Urinary bladder (tissue), 4 donors: ENCODE measurements at places on chromosomes 16 and 17.
A peak's percentile ranks its signal among the peaks of the same experiment; 100 is the strongest.

- no peak for DNase-seq
Measured at GRCh38 chr17:31692027-31692426, 167.0 kb downstream of the COPRS start.

DNA sequence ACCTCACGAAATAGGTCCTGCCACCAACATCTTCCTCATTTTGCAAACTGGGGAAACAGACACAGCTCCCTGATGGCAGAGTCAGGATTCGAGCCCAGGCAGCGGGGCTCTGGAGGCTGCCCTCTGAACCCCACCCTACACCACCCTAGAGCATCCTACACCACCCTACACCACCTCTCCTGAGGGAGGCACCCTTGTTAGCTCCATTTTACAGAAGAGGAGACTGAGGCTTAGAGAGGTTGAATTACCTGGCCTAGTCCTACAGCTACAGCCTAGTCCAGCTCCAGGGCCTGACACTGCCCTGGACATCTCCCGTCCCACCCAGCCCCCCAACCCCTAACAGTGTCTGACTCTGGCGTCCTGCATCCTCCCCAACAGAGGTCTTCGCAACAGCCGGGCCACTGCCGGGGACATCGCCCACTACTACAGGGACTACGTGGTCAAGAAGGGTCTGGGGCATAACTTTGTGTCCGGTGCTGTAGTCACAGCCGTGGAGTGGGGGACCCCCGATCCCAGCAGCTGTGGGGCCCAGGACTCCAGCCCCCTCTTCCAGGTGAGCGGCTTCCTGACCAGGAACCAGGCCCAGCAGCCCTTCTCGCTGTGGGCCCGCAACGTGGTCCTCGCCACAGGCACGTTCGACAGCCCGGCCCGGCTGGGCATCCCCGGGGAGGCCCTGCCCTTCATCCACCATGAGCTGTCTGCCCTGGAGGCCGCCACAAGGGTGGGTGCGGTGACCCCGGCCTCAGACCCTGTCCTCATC, 3.2 kb upstream of the NECAB2 start:
- no peak for DNase-seq

- DNase-seq = no peak
Measured at GRCh38 chr16:4051591-4051990, 64.7 kb downstream of the ADCY9 start.

DNA sequence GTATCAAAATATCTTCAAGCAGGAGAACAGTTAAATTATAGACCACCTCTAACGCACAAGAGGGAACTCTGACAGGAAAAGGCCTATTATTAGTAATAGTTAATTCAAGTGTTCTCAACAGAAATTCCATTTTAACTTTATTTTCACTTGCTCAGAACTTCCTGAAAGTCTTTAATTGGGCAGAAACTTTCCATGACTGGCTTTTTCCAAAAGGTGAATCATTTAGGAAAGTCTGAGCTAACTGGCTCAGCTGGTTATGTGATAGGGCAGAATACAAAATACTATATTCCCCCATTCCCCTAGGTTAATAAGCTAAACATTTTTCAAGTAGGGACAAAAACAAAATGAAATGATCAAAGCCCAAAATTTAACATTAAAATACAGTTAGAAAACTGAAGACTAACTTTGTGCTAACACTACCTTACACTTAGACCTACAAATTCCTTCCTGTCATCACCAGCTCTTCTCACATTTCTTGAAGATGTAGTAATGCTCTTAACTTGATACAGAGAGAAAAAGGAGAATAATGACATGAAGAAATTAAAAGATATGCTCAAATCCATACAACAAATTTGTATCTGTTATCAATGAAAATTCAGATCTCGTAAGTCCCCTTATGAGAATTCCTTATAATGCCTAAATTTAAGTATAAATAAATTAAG, 31.0 kb downstream of the CFDP1 start:
- DNase-seq = no peak

DNA sequence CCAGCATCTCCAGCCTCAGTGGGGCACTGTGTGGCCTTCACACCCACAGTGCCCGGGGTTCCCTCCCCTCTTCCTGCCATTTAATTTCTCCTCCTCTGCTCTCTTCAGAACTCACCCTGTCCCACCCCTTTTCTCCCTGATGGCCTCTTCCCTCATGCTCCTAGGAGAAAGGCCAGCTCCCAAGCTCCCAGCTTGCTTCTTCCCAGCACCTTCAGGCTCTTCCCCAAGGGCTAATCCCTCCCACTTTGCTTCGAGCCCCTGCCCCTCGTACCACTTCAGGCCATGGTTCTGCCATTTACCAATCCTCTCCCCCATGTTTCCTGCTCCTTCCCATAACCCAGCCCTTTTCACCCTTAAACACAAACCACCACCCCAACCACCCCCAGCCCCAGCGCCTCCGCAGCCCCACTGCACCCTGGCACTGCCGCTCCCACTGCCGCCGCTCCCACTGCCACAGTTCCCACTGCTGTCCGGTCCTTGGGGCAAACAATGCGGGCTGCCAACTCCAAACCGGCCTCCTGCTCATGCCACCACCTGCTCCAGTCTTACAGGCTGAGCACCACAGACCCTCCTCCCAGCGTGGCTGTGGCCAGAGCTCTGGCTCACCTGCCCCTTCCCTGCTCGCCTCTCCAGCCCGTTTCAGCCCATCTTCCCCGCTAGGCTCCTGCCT, 28.6 kb downstream of the ADAM11 start:
- no peak for DNase-seq

DNA sequence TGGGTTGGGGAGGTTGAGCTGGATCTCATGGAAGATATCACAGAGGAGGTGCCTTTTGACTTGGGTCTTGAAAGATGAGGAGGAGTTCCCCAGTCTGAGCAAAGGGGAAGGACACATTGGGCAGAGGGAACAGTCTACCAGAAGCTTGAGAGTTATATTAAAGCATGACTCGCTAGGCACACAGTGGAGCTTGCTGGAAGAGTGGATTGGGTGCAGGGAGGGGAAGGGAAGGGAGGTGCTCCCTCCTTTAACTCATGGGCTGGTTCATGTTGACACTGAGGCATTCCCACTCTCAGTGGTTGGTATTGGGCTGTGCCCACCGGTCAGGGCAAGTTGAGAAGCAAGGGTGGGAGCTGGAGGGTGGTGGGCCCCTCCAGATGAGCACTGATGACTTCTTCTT, 5.9 kb downstream of the TMEM98 start:
- DNase-seq = no peak

DNA sequence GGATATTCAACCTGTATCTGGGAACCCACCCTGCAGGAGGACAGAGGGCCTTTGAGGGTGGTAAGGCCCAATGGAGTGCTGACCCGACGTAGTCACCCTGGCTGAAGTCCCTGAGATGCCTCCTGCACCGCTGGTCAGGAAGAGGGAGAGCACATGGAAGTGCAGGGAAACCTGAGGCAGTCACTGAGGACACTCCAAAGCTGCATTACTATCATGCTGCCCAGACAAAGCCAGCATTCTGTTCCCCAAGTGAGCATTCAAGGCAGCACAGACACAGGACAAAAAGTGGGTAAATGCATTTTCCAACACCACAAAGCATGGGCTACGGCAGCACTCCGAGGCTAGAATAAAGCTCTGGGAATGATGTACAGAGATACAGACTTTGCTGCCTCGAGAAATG, 46.8 kb upstream of the BCAR1 start:
- no peak for DNase-seq

DNA sequence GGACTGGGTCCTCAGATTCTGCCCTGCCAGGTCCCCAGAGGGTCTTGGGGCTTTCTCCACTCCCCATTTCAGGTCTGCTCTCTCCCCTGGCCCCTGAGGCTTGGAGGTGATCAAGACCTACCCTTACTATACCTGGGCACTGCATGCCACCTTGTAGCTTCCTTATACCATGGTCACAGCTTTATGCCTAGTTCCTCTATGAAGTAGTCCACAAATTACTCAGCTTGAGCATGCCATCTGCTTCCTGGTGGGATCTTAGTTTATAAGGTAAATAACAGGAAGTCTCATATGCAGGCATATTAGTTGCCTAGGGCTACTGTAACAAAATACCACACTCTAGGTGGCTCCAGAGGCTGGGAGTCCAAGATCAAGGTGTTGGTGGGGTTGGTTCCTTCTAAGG, 11.0 kb upstream of the PMFBP1 start:
- DNase-seq = no peak

GRCh38 chr17:45950888-45951287, 48.2 kb upstream of the STH start:
- no peak for DNase-seq

- no peak for DNase-seq
Measured at GRCh38 chr17:80853076-80853475, 138.6 kb upstream of the CHMP6 start.

DNA sequence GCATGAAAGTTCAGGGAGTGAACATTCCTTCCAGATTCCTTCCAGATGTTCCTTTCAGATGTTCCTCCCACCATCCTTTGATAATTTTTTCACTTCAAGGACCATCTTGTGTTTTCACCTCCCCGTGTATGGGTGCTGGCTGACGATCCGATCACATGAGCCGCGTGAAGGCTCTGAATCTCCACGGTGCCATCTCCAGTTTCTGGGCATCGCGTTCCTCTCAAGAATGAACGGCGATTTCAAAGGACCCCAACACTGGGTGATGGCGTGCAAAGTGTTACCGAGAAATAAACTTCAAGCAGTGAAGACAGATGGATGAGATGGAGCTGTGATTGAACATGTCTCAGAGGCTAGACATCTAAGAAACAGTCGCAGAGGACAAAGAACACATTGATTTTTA, 245.3 kb downstream of the GSG1L start:
- no peak for DNase-seq

GRCh38 chr16:10385725-10386516, at the start of gene ATF7IP2:
Gene ATF7IP2 (plus strand): TSS chr16:10386061. CDS start chr16:10430621, 44,560 bp downstream.
- peak; percentile 55 for DNase-seq

GRCh38 chr16:31113121-31114120, 4.0 kb upstream of the KAT8 start:
- no peak for DNase-seq

GRCh38 chr17:42180922-42181850, at the start of gene KCNH4:
Gene KCNH4 (minus strand): TSS chr17:42181142. CDS start chr17:42180945, 197 bp downstream.
- DNase-seq = no peak

GRCh38 chr17:14205992-14206461, 30.6 kb downstream of the CDRT15 start:
- DNase-seq = no peak

DNA sequence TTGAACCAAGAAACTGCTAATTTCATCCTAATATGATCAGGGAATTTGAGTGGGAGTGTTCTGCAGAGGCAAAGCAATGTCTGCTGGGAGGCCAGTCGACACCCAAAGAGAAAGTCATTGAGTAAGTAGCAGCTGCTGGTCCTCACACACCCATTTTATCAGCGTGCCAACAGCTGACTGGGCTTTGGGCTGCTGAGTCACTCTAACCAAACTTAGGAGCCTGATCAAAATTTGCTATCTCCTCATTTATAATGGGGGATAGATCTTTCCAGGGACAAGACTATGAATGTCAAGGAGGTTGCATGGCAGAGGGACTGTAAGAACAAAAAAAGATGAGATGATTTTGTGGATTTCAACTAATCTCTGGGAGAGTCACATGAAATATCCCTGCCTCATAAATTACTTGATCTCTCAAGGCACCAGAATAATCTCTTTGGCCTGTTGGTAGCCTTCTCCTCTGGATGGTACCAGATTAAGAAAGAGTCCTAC, 32.9 kb downstream of the CPSF4L start:
- no peak for DNase-seq

DNA sequence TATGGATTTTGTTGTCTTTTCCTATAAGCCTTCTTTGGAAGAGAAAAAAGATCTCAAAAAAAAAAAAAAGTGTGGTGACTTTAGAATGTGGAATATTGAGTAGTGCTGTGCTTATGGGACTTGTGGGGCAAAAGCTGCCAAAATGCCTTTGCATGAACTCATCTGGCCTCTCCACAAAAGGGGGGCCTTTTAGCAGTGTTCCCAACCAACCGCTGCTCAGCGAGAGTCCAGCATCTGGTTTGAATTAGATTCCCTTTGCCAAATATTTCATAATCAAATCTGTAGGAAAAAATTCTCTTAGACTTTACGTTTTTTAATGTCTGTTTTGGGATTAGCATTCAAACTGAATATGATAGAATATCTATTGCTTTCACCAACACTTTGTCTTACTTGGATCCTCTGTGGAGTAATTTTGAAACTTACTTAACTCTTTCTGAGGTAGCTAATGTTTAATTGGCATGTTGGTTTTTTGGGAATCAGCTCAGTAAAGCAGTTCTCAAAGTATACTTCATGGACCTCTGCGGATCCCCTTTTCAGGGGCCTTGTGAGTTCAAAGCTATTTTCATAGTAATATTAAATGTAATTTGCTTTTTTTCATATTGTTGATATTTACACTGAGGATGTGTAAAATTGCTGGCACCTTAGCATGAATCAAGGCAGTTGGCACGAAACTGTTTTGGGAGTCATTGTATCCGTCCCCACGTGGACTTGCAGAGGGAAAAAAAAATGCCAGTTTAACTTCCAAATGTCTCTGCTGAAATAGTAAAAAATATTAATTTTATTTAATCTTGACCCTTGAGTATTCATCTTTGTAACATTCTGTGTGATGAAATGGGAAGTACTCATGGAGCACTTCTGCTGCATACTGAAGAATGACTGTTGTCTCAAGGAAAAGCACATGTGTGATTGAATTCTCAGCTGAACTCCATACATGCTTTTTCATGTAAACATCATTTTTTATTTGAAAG, 34.7 kb upstream of the VPS4A start:
- DNase-seq = peak; percentile 53

GRCh38 chr17:79809530-79810129, 12.8 kb upstream of the CBX8 start:
- no peak for DNase-seq

GRCh38 chr17:67046398-67046797, 2.0 kb downstream of the CACNG1 start:
- DNase-seq = no peak

DNA sequence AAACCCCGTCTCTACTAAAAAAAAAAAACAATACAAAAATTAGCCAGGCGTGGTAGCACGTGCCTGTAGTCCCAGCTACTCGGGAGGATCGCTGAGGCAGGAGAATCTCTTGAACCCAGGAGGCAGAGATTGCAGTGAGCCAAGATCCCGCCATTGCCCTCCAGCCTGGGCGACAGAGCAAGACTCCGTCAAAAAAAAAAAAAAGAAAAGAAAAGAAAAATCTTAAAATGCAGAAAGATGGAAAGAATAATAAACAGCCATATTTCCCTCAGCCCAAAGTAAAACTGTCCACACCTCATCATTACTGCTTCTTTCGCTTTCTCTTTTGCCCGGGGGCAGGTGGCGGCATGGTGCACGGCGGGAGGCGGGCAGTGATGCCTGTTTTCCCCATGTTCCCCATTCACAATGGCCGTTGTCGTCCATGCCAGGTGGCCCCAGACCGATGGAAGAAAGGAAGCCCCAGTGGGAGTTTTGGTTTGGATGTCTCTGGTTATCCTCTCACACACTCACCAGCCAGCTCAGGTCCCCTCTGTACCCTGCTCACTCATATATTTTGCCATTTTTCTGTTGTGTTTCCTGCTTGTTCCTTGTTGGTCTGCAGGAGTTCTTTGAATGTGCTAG, 37.0 kb upstream of the PEMT start:
- DNase-seq = no peak

DNA sequence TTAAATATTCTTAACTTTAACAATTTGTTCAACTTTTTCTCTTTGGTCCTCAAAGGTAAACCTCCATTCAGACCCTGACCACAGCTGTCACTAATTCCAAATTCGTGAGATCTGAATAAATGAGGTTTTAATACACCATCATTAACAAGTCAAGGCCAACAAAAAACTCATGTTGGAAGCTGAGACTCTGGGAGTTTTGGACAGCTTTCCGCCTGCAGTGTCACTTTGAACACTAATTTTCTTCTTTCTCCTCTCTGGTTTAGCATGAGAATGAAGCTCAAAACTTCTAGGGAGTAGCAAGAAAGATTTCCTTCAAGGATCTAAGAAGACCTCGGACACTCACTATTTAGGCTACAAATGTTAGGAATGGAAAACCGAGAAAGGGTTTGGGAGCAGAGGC, 32.7 kb upstream of the DNAH9 start:
- DNase-seq = no peak
